ENCODE measurements at places on chromosomes 6 and 20.

DNA sequence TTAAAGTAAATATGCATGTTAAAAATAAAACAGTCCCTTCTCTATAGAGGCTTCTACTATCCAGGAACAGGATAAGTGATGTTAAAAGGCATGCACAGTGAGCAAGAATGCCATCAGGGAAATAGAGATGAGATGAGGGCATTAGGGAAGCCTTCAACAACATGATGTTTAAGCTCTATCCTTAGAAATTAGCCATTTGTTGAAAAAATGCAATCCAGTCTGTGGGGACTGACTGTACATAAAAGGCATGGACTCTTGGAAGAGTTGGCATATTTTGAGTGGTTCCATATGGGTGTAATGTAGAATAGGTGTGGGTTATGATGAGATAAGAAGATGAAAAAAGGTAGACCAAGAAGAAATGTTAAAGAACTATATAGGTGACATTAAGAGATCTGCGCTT, 5.8 kb downstream of the KIAA0319 start:
- no peak for DNase-seq

DNA sequence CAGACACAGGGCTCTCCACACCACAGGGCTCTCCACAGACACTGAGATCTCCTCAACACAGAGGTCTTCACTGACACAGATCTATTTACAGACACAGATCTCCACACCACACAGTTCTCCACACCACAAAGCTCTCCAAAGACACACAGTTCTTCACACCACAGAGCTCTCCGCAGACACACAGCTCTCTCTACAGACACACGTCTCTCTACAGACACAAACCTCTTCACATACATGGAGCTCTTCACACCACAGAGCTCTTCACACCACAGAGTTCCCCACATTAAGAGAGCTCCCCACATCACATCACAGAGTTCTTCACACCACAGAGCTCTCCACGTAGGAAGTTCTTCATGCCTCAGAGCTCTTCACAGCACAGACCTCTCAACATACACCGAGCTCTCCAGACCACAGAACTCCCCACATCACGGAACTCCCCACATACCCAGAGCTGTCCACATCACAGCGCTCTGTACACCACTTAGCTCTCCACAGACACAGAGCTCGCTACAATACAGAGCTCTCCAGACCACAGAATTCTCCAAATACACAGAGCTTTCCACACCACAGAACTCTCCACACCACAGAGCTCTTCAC, 53.9 kb downstream of the ERMARD start:
- DNase-seq: no peak

DNA sequence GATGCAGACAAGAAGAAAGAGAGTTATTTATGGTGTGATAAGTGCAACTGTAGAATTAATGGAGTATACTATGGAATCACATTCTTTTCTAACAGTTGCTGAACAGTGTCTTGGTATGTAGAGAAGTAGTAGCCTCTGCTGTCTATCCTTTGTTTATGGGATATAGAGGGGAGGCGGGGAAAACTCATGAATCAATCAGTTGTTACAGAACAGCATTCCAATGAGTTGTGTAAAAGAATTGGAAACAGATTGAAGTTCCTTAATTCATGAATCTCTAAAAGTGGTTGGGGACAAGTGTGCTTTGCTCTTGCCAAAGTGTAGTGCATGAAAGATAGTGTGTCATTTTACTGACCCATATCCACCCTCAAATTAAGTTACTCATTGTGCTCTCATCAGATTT, 77.7 kb downstream of the FLRT3 start:
- DNase-seq: no peak

DNA sequence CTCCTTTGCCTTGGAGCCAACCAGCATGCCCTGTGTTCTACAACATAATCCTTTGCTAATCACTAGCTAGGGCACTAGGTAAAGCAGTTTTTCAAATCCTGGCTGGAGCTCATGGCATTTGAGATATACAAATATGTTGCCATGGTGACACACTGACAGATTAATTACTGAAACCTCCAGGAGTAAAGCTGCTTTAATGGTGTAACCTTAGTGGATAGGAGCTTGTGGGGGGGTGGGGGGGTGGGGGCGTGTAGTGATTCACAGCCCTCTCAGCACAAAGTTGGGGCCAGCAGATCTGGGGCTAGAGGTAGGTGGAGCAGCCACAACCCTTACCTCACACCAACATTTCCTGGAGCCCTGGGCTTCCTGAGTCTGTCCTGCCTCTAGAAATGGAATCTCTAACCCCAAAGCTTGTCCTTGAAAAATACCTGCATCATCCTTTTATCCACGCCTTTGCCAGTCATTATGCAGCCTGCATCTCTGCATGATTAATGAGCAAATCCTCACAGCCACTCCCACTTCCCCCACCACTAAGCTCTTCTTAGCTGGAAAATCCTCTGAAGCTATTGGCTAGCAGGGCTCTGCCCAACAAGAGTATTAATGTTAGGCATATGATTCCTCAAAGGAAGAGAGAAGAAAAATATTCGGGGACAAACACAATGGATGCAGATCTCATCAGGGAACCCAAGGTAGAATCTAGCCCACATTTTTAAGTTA, 84.5 kb upstream of the PRND start:
- DNase-seq: no peak

DNA sequence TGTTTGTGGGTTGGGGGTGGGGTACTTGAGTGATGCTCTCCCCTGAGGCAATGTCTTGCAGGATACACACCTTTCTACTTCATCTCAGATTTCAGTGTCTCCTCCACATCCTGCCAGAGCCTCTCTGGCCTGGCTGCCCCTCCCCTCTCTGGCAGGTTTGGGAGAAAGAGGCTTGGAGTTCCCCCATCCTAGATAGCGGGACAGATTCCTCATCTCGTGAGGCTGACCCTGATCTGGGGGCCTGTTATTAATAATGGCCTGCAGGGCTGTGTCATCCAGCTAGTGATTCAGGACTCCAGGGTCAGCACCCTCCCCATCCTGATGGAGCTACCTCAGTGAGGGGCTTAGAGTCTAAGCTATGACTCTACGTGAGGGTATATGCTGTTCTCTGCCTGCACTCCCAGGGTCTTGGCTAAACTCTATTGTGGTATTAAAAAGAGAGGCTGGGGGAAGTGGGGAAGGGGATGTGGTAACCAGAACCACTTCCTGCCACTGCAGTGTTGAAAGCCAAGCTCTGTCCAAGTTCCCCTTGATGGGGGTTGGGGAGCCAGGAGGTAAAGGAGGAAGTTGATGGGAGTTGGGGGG, 3.7 kb upstream of the MMP9 start:
- no peak for DNase-seq

- DNase-seq: no peak
Observed at GRCh38 chr20:47241345-47241781, 115.1 kb downstream of the ZMYND8 start.

DNA sequence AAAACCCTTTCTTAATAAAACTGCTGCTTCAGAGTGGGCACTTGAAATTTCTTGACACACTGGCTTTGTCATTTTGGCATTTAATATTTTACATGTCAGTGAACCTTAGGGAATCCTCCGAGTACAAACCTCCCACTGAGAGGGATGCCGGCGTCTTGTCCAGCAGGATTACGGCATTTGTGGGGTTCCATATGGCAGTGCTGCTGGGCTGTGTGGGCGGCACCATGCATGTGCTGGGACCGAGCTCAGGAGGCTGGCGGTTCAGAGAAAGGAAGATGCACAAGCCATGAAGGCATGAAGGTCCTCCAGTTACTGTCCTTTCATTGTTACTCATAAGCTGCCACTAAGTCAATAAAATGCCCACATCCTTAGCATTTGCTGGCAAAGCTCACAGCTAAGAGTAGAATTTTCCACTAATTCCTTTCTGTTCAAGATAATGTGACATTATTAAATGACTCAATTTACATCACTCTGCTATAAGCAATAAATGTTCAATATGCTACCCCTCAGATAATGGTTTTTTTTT, 61.4 kb downstream of the LY86 start:
- no peak for DNase-seq

DNA sequence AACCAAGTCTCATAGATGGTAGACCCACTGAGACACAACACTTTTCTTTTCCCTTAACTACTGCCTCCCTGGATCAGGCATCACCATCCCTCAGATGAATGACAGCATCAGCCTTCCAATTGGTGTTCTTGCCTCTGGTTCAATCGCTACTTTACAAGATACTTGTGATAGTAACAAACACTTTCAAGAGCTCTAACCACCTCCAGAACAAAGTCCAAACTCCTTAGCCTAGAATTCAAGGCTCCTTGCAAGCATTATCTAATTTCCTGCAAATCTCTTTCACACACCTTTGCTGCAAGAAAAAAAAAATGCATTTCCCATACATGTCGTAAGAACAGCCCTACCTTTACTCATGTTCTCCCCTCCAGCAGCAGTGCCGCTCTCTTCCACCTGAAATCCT, 33.1 kb downstream of the RALGAPA2 start:
- DNase-seq: no peak

DNA sequence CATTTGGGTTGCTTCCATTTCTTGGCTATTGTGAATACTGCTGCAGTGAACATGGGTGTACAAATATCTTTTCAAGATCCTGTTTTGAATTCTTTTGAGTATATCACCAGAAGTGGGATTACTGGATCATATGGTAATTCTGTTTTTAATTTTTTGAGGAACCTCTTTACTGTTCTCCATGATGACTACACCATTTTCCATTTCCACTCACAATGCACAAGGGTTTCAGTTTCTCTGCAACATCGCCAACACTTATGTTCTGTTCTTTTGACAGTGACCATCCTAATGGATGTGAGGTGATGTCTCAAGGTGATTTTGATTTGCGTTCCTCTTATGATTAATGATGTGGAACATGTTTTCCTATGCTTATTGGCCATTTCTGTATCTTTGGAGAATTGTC, 214.4 kb upstream of the ZFP64 start:
- no peak for DNase-seq

DNA sequence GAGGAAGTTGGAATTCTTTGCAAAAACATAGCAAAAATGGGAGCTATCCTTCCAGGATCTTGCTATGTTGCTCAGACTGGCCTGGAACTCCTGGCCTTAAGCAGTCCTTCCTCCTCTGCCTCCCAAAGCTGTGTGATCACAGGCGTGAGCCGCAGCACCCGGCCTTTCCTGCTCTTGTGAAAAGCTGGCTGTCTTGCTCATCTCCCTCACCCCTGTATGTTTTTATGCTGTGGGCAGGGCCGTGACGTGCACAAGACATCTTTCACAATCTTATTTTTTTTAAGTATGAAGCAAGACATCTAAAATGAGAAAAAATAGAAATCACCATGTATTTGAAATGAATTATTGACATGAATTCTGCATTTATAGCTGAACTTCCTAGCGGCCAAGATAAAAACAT, 110.4 kb downstream of the SAMD5 start:
- no peak for DNase-seq

DNA sequence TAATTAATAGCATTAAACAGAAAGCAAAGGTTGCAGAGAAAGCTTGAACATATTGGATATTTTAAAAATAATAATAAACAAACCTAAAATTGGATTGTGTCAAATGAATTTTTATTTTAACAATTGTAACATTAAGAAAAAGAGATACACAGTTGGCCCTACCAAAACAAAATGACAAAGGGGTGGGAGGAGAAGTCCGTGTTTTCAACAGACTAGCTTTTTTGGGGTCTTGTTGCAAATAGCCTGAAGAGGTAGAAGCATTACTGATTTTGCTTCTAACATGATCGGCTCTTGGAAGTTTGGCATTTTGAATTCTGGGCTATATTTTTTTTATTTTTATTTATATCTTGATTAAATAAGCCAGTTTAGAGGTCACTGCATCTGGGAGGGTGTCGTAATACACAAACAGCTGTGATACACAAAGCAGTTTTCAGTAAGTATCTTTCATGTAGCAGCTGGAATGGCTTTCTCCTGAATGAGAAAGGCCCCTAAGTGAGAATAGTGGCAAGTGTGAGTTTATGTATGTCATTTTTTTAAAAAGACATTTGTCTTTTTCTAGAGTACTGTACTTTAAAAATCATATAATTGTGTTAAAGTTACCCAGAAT, 85.5 kb upstream of the ZNF217 start:
- DNase-seq: no peak

DNA sequence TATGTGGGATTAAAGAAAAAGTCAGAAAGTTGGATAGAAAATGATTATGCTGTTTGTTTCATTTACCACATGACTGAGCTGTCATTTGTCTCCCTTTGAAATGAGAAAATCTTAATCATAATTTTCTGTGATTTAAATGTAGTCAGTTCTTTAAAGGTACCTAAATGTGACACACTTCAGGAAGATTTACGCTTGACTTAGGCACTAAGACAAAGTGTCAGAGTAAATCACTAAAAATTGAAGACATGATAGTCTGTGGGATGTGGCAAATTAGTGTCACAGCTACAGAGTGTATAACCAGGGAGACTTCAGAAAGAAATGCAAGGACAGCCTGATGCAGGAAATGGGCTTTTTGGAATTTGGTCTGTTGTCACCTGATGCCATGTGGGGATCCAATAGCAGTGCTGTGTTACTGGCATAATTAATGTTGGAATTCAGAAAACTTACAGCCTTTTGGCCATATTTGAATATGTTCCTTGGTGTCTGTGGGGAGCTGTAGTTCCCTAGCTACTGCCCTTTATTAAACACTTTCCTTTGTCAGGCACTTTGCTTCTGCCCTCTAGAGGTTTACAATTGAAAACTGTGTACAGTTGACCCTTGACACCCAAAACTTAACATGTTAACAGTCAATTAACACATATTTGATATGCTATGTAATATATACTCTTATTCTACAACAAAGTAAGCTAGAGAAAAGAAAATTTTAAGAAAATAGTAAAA, 493.8 kb downstream of the UTRN start:
- DNase-seq: no peak

GRCh38 chr6:19167251-19167650, 669.9 kb upstream of the ID4 start:
- no peak for DNase-seq

GRCh38 chr20:17590245-17590644, 20.4 kb downstream of the DSTN start:
- no peak for DNase-seq

GRCh38 chr20:63155266-63156165, 60.4 kb downstream of the YTHDF1 start:
- DNase-seq: no peak

DNA sequence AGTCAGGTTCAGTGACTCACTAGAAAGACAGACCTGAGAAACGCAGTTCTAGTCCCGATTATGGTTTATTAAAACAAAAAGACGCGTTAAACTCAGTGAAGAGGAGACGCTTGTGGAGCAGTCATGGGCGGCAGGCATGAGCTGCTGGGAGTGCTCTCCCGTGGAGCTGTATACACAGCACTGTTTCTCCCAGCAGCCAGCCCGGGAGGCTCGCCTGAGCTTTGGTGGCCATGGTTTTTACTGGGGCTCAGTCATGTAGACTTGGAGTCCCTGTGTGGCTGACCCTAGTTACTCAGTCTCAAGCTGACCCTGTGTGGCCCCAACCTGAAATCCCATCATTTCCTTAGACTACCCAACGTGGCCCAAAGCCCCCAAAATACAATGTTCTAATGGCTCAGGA, 41.2 kb upstream of the BHLHE23 start:
- no peak for DNase-seq

DNA sequence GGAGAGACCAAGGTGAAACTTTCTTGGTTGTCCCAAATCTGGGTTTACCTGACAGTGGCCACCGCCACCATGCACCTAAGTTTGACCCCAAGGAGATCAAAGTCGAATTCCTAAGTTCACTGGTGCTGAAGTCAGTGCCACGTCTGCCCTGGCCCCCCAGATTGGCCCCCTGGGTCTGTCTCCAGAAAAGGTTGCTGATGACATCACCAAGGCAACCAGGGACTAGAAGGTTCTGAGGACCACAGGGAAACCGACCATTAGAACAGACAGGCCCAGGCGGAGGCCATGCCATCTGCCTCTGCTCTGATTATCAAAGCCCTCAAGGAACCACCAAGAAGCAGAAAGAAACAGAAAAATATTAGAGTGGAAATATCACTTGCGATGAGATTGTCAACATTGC, 91.2 kb downstream of the DLL1 start:
- DNase-seq: no peak

Data from stimulated activated CD8-positive, alpha-beta memory T cell treated with anti-CD3 and anti-CD28 coated beads, Interleukin-4, amount 100 ng/mL, for 1 hour (primary cell).